Smooth muscle cell of bladder (primary cell): ENCODE measurements at places on chromosomes 13 and 19. TPM values are rescaled to one million over a fixed set of nuclear protein-coding genes. Genes with fewer than 3 reads are reported as not detected.

Gene DIRAS1
- total RNA-seq, result 1.3 and 2.7 TPM in 2 replicates

Gene ZNF208
- total RNA-seq, result 0.85 and 2.0 TPM in 2 replicates

Gene MATK
- total RNA-seq, result under 0.01 and 0.09 TPM in 2 replicates

Gene CERS1
- 0.85 and 2.7 TPM in 2 replicates for total RNA-seq

Gene NLRP7
- not detected in 2 replicates for total RNA-seq

Gene ZNF578
- 3.1 and 3.4 TPM in 2 replicates for total RNA-seq

Gene MCEMP1
- not detected in 2 replicates for total RNA-seq

Gene HPN
- total RNA-seq, result under 0.01 and 0.18 TPM in 2 replicates

Gene RNU6-9
- total RNA-seq, result not detected in 2 replicates

Gene CYP2A6
- total RNA-seq, result not detected in 2 replicates

Gene ZNF723
- total RNA-seq, result not detected in 2 replicates

Gene LAIR1
- total RNA-seq, result not detected in 2 replicates

Gene C19orf85
- total RNA-seq, result not detected in 2 replicates

Gene CYP4F12
- 0.18 TPM in 1 of 2 replicates, not detected in the other for total RNA-seq

Gene YJEFN3
- 0.57 and 0.92 TPM in 2 replicates for total RNA-seq

Gene SLC25A41
- not detected in 2 replicates for total RNA-seq

Gene CEACAM21
- total RNA-seq, result not detected in 2 replicates

Gene FAM124A
- 1.3 and 1.7 TPM in 2 replicates for total RNA-seq

Gene TUBA3C
- total RNA-seq, result not detected in 2 replicates

Gene KLK7
- total RNA-seq, result not detected in 2 replicates

Gene KLK12
- total RNA-seq, result not detected in 2 replicates

Gene TEKTIP1
- total RNA-seq, result not detected in 2 replicates

Gene PTGER1
- 4.8 and 25.6 TPM in 2 replicates for total RNA-seq

Gene WDR88
- total RNA-seq, result not detected in 2 replicates

Gene ZNF260
- total RNA-seq, result 8.4 and 11.9 TPM in 2 replicates

Gene MISP
- 0.18 and 0.28 TPM in 2 replicates for total RNA-seq

Gene FRY
- 15.0 and 28.7 TPM in 2 replicates for total RNA-seq

Gene CEBPA
- total RNA-seq, result 0.57 and 0.65 TPM in 2 replicates

Gene PSG6
- not detected in 2 replicates for total RNA-seq

Gene SLC10A2
- total RNA-seq, result not detected in 2 replicates

Gene MAP1S
- total RNA-seq, result 9.2 and 11.2 TPM in 2 replicates

Gene CEACAM1
- total RNA-seq, result not detected in 2 replicates

Gene ERFL
- total RNA-seq, result under 0.01 and 0.09 TPM in 2 replicates
